ENCODE measurements at places on chromosomes 3 and 15.

- DNase-seq, result no peak
These were observed 168.5 kb upstream of the STT3B start for GRCh38 chr3:31364188-31364587.

GRCh38 chr3:4985330-4986174 lies 6.3 kb downstream of the BHLHE40 start:
- peak; percentile 66 for DNase-seq

GRCh38 chr3:176430244-176431037 lies 766.8 kb downstream of the TBL1XR1 start:
- peak; percentile 67 for DNase-seq

GRCh38 chr3:81291586-81291985 lies 469.9 kb downstream of the GBE1 start:
- no peak for DNase-seq

- peak; percentile 3 for DNase-seq
These were observed 2.2 kb downstream of the PTPRG start for GRCh38 chr3:61563313-61564271.

DNA sequence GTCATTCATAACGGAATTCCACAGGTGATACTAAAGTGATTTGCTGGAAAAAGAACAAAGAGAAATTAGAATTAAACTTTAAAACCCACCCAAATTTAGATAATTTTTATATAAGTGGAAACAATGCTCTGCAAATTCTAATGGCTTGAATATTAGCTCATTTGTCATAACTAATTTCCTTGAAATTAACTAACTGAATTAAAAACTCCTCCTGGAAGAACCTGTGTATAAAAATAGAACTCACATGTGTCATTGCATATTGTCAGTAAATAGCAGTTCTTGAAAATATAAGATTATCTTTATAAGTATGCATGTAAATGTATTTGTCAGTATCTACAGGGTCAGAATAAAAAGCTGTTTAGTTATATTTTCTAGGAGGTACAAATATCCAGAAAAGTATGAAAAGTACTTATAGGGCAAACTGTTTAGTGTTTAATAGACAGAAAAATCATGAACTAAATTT lies 16.3 kb downstream of the ZIC1 start:
- DNase-seq, result no peak

DNA sequence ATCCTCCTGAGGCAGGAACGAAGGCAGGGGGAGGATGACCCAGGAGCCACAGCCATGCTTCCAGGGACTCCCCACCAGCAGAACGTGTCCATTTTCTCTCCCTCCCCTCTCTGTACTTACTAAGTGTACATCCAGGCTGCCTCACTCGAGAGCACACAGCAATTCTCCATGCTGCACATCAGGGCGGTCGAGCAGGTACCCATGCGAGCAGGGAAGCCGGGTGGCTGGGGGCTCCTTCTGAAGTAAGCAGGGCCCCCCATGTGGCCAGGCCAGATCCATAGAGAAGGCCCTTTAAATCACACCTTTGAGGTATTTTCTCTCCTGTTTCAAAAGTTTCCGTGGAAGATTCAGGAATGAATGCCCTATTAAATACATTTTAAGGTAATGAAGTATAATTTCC lies 41.2 kb upstream of the SLC6A11 start:
- no peak for DNase-seq

- DNase-seq, result no peak
These were observed 425.8 kb upstream of the MDFIC2 start for GRCh38 chr3:70738291-70738681.

- no peak for DNase-seq
These were observed 55.1 kb upstream of the TGFBR2 start for GRCh38 chr3:30551266-30551665.

GRCh38 chr3:31352331-31352730 lies 180.4 kb upstream of the STT3B start:
- DNase-seq, result no peak

- DNase-seq, result peak; percentile 94
These were observed 556.2 kb upstream of the CBLB start for GRCh38 chr3:106425026-106425425.

- DNase-seq, result peak; percentile 22
These were observed 2.5 kb downstream of the SCAMP2 start for GRCh38 chr15:74870436-74871215.

DNA sequence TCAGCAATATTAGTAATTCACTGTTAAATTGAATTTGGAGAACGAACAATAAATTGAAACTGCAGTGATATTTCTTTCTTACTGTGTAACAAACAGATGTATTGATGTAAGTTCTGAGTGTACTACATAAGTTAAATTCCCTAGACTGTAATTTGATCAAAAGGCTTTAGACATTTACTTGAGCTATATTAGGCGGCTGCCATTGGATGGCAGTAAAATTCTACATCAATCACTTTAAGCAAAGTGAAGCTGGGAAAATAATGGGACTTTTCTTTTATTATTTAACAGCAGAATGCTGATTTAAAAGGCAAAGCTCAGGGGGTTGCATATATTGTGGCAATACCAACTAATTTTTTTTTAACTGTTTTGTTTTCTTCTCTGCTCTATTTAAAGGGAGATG lies 212.6 kb upstream of the PLSCR5 start:
- DNase-seq, result peak; percentile 70

DNA sequence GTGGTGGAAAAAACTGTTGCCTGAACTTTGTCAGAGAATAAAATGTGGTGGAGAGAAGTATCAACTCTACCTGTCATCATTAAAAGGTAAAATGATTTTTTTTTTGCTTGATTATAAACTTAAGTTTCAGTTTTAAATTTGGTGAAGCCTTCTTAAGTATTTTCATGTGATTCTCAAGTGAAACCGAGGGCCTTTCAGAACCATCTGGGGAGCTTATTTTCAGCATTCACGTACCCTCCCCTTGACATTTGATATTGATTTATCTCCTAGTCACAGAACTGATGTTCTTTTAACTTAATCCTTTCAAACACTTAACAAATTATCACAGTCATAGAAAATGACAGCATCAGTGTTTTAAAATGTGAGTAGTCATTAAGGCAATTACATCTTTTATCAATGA lies 38.5 kb downstream of the HPS3 start:
- DNase-seq, result no peak

DNA sequence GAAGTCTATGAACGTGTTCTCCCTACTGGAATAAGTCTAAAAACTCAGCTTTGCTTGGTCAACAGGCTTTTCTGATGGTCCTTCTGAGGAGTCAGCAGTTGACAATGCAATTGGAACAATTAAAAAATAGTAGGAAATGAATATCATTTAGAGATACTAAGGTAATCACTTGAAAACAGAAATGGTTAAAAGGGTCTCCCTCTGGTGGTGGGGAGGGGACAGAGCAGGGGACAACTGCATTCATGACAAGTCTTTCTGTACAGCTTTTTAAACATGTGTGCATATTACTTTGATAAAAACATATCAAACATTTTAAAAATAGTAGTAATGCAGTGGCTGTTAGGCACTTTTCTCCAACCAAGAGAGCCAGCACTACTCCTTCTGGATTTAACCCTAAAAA lies 119.9 kb upstream of the FHIT start:
- no peak for DNase-seq

DNA sequence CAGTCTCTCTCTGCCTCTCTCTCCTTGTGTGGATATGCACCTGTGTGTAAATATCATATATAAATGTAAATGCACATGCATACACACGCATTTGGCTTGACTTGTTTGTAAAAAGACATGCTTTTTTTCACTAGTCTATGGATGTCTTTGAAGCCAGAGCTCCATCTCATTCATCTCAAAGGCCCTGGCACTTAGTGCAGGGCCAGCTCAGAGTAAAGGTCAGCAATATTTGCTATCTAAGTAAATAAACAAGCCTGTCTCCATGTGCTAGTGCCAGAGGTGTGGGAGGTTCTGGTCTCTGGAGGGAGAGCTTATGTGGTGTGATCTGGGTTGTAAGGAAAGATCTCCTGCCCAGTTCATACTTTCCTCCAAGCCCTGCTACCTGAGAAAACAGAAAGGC lies 5.6 kb downstream of the CLSTN2 start:
- DNase-seq, result no peak

GRCh38 chr3:14879211-14879874 lies 60.6 kb downstream of the FGD5 start:
- DNase-seq, result no peak

DNA sequence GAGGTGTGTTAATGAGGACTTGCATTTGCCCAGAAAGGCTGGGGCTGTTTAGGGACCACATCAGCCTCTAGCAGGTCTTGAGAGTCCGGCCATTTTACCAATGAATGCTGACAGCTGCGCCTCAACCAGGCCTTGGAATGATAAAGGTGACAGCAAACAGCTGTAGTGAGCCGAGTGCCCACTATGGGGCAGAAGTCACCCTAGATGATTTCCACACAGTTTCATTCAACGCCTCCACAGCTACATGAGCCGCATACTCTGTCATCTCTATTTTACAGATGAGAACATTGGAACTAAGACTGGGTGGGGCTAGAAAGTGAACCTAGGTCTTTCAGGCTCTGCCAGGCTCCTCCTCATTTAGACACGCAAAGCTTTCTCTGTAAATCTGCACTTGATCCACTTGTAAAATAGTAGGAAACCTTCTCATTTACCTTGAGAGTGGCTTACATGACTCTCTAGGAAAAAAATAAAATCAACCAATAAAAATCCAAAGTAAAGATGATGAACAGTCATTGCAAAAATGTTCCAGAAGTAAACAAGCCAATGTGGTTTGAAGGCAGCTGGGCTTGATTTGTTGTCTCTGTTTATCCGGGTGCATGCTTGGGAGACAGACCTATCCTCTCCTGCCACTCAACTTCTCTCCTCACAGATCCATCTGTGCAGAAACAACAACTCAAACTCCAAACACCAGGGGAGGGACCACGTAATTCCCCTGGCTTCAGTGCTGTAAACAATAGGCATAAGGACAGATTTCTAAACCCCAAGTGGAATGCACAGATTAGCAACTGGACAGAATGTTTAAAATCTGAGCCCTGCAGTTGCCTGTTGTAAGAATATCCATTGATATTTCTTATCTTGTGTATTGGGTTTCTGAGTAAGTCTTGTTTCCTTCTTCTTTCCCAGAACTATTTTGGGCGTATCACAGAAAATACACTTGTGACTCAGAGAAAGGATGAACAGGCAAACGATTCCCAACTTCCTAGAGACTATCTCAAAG lies 31.5 kb upstream of the LDHAL6B start:
- DNase-seq, result peak; percentile 68

Measured in AG10803 (cell line).